Epithelial cell of prostate (primary cell): ENCODE measurements at places on chromosomes 5 and 9.
A peak's percentile ranks its signal among the peaks of the same experiment; 100 is the strongest.

DNA sequence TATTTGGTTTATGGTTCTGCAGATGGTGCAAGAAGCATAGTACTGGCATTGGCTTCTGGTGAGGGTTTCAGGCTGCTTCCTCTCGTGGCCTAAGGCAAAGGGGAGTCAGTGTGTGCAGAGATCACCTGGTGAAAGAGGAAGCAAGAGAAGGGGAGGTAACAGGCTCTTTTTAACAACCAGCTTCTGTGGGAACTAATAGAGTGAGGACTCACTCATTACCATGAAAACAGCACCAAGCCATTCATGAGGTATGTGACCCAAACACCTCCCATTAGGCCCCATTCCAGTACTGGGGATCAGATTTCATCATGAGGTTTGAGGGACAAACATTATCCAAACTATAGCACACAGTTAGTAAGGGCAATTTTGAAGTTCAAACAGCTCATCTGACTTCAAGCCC lies 263.5 kb downstream of the TMEM38B start:
- no peak for DNase-seq

DNA sequence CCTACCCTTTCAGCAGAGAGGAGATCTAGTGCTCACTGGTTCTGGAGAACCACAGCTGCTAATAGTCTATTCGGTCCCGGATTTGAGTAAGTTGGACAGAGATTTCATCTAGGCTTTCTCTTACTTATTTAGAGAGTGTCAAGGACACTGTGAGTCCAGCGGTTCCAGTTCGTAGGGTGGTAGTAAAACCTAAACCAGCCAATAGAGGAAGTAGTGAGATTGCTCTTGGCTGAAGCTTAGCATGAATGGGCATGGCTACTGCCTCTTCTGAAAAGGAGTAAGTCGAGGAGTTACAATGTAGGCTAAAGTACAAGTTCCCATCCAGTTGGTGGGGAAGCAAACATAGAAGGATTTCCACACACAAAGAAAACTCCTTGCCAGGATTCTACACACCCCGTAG lies 109.6 kb upstream of the MOCS2 start:
- no peak for DNase-seq

DNA sequence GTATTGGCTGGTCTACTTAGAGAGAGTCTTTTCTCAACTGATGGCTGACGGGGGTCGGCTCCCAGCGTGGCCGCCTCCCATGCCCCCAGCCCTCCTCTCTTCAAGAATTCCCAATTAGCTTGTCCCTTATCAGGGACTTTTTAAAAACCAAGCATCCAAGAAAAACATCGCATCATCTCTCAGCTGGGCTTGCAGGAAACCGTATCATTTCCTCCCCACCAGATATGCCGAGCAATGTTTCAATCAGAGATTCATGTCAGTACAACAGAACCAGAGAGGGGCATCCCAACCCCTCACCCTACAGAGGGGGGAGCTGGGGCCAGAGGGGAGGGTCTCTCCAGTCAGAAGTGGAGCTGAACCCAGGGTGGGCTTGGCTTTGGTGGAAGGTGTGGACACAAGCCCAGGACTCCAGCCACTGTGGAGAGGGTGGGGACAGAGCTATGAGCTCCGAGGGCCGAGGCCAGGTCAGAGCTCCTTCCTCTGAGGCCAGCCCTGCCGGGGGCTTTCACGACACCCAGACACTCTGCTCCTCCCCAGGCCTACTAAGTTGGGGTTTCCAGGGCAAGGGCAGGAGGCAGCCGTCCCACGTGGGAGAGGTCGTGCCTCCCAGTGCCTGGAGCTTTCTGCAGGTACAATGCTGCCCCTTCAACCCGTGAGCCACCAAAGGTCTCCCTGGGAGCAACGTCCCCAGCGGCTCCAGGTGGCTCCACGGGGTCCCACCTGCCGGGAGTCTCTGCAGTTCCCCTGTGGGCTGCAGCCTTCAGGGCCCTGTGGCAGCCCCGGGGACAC lies 39.0 kb upstream of the TMEM250 start:
- DNase-seq, result no peak

DNA sequence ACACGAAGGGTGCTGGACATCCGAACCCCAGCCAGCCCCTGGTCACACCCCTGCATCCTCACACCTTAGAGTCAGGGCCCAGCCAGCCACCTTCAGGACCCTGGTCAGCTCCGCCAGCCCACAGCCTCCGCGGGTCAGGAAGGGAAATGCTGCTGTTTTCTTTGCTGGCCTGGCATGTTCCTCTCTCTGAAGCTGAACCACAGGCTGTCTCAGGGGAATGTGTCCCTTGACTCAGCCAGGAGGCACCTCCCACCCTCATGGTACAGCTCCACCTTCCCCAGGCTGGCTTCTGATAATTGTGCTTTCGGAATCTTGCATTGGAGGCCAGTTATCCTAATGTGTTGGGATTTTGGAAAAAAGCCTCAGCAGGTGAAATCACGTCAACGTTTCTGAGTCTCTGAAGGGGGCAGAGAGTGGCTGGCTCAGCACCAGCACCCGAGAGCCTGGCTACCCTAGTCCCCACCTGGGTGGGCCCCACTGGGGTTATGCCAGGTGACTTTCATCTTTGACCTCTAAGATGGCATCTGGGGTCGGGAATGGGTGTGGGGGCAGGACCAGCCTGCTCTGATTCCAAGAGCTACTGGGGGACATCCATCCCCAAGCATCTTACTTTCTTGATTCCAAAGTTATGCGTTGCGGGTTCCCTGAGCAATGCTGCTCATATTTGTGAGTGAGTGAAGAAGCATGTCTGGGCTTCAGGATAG lies 9.8 kb upstream of the OLFM1 start:
- DNase-seq, result no peak

DNA sequence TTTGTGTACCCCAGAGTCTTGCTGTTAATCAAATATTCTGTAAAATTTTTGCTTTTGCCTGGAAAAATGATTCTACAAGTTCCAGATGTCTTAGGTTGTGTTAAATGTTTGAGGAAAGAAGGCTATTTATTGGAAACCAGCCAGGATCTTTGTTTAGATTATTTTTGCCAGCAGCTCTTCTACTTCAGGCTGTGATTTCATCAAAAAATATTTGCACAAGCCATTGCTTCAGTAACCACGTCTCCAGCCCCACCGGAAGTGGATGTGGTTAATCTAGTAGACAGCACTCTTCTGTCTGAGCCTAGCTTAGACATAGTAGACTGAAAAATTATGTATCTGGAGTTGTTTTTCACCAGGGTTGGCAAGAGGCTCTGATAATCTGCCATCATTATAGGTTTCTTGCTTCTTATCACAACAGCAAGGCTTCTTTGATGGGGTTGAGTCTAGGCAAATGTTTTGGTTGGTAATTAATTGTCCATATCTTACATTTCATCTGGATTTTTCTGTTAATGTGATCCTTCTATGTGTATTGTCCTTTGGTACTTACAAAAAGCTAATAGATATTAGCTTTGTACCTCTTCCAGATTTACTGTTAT lies 17.1 kb downstream of the KCTD16 start:
- DNase-seq, result peak; percentile 44

GRCh38 chr9:20220286-20220685 lies 402.0 kb downstream of the MLLT3 start:
- no peak for DNase-seq

- DNase-seq, result no peak
Observed at GRCh38 chr5:206406-206805, 11.5 kb downstream of the CCDC127 start.

- DNase-seq, result no peak
Observed at GRCh38 chr9:95511952-95512708, 4.6 kb downstream of the PTCH1 start.

- no peak for DNase-seq
Observed at GRCh38 chr9:120756531-120756930, 36.7 kb downstream of the FBXW2 start.

GRCh38 chr9:121692606-121693387 lies 41.4 kb downstream of the DAB2IP start:
- DNase-seq, result no peak

- DNase-seq, result no peak
Observed at GRCh38 chr5:1279443-1280151, 15.3 kb downstream of the TERT start.

DNA sequence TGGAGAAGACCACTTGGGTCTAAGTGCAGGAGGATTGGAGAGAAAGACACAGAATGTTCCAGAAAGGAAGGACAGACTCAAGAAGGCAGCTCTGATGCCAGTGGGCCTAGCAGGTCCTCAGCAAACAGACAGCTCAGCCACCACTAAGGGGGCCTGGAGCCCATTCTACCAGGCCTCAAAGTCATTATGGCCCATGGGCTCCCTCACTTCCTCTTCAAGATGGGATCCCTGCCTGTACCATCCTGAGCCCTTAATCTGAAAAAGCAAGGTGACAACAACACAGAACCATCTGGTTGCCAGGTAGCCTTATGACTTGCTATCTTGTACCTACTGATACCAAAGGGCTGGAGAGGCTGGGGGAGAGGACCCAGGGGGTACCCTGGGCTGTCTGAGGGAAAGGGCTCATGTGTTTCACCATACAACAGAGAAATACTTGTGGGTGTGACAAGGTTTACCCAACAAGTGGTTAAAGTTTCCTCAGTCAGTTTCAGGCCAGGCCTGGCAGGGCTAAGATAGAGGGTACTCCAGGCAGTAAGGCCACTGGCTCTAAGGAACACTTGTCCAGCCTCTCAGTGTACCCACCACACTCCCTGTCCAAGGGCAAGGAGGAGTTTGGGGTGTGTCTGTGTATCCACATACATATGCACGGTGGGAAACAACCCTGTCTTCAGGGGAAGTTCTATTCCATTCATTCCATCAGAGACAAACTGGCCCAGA lies 30.7 kb downstream of the TCF7 start:
- no peak for DNase-seq

DNA sequence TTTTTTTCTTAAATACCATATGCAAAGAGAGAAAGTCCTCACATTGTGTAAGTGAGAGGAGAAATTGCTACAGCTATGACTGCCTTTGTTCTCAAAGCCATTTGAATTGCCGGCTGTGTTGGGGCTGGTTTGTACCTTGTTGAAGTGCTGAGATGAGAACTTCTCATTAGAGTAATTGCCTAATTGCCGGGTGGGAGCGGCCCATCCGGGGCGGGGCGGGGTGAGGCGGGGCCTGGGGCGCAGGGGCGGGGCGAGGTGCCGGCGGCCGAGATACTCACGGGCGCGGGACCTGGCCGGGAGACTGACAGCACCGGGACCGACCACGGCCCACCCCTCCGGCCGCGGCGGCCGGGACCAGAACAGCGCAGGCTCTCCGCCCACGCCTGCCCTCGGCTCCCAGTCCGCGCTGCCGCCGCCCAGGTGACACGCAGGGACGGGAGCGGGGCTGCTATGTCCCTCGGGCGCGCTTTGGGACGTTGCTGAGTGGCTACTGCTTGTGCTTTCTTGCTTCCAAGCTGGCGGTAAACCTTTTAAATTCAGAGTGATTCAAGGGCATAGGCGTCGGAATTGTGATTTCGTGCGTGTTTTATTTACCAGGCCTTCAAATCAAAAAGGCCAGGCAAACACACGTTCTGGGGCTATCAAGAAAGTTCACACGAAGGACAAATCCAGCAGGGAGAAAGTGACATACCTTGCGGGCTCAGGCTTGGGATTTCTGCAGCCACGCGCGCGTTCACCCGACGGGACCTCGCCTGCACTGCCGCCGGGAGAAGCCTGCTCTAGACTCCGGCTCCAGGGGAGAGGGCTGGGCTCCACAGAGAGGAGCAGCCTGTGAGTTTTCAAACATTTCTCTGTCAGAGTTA lies 269.1 kb downstream of the FANCC start:
- no peak for DNase-seq

GRCh38 chr9:36110434-36110833 lies 26.1 kb upstream of the GLIPR2 start:
- no peak for DNase-seq

- no peak for DNase-seq
Observed at GRCh38 chr9:751137-752051, 90.1 kb upstream of the DMRT1 start.

DNA sequence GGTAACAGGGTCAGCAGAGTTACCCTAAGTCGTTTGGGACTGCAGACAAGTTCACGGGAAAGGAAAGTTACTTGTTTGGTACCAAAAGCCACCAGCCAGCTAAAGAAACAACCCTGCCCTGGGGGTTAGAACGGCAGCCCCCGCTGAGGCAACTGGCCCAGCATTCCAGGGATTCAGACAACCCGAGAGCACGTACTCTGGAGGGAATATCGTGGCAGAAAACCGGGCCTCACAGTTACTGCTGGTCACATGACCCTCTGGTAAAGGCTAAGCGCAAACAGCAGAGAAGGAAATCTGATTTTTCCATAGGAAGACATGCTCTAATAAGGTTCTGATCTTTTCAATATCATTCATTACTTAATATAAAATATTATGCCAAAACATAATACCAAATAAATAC lies 22.5 kb upstream of the MLANA start:
- no peak for DNase-seq
